CD4-positive, alpha-beta T cell treated with Interferon gamma for 1 hour (primary cell): ENCODE measurements at places on chromosomes 13 and 19.

DNA sequence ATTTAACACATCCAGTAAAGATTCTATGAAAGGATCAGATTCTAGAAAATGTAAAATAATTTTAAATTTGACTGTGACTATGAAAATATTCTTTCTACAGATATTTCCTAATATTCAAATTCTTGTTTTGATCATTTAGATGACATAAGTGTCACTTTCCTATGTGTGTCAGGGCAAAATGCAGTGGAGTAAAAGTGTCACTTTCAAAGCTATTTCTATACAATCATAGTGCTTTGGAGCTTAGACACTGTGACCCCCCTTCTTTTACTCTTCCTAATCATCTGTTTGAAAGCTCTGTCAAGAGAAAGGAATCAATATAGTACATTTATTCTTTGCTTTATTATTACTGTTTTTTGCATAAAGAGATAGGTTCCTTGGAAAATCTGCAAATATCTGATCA, 492.0 kb downstream of the DCT start:
- no peak for DNase-seq

DNA sequence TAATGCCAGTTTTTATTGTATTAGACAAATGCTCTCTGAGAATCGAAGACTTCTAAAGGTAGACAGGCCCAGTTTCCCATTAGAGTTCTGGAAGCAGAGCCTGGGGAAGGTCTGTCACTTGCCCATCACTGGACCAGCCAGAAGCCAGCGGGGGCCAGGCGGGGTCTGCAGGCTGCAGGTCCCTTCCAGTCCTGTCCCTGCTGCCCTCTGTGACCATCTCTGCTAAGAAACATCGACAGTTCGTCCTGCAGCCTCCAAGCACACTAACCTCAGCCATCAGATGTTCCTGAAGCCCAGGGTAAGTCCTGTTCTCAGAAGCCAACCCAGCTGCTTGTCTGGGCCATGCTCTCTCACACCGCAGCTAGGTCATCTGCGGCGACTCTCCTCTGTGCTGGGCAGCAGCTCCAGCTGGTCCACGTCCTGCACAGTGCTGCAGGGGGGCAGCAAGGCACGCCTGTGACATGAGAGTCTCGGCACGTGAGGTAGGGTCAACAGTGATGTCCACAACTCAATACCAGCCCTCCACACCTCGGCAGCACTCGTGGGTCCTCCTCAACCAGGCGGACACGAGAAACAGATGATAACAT, 2.9 kb upstream of the ADPRHL1 start:
- no peak for DNase-seq

DNA sequence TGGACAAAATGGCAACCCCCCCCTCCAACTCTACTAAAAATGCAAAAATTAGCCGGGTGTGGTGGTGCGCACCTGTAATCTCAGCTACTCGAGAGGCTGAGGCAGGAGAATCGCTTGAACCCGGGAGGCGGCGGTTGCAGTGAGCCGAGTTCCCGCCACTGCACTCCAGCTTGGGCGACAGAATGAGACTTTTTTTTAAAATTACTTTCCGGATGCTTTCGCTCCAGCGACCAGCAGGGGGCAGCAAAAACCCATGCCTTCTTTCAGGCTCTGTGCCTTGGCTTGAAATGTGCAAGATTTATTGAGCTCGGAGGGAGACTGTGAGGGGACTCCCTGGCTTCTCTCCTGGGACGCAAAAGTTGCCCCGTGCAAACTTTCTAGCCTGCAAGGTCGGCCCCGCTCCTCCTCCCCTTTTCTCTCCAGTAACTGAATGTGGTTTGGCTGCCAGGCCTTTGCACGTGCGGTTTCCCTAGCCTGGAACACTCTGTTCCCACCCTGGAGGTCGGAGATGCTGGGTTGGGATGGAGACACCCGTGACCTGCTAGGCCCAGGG, 61.4 kb upstream of the NFIC start:
- peak; percentile 57 for DNase-seq

GRCh38 chr13:58906329-58907007, 1257.3 kb downstream of the DIAPH3 start:
- no peak for DNase-seq

GRCh38 chr13:45851171-45851921, at the start of gene SIAH3:
TSS of gene SIAH3 (minus strand) at chr13:45851753. CDS start at chr13:45851629, 124 bp downstream.
- no peak for DNase-seq

- no peak for DNase-seq
Measured at GRCh38 chr19:30718707-30719106, 346.5 kb downstream of the ZNF536 start.
